CD8-positive, alpha-beta T cell (primary cell): ENCODE measurements at places on chromosomes 1 and 21.

DNA sequence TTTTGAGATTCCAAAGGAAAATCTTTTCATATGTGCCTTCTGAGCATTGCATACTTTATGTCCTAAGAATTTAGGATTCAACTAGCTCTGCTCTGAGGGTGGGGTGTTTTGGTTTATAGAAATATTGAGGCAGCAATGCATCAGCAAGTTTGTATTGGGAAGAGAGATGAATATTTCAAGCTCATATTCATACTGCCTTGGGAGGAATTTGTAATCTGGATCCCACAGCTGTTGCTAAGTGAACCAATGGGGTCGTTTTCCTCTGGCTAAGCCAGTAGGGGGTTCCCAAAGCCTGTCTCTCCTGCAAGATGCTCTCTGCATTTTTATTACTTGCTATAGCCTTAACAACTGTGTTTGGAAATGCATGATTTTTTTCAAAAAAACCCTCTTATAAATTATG is 130.6 kb downstream of the SNX7 start:
- DNase-seq = no peak

DNA sequence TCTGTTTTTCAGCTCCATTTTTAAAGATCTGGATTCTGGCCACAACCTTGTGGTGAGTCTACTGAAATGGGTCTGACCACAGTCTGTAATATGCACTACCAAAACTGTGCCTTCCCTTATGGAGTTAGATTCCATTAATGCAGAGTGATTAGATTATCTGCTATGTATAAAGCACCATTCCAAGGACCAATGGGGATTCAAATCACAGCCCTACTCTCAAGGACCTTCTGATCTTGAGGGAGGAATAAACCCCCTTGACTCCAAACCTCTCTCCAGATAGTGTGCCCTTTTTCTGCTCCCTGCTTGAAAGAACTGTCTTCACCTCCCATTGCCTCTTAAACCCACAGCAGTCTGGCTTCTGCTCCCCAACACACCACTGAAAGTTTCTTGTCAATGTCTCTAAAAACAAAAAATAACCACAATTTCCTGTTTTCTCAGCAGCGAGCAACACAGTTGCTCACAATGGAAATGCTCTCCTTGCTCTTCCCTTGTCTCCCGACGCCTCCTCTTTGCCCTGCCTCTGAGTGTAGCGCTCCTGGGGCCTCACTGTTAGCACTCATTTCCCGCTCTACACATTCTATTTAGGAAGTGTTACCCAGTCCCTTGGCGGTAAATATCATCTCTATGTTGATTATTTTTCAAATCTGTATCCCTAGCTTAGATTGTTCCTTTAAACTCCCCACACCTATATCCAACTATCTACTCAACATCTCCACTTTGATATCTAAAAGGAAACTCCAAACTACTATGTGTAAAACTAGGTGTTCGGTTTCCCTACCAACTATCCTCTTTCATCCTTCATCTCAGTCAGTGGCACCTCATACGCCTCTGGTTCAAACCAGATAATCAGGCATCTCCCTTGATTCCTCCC is 13.6 kb downstream of the PCNX2 start:
- DNase-seq = no peak

- no peak for DNase-seq
These were observed 30.6 kb downstream of the FAF1 start for GRCh38 chr1:50929376-50929958.

DNA sequence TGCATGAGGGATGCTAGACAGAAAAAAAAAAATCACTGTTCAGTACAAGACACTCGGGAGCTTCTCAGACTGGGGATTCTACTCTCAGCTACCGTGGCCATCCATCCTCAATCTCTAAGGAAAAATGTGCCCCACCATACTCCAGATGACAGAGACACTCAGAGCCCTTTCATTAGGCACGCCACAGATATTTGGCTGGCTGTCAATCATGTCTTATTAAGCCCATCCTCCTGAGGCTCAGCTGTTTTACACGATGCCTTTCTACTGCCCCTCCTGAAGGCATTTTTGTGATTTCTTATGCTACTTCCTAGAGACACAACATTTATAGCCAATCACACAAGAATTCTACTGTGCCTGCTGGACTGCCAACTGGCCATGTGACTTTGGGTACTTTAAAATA is 92.9 kb downstream of the KIF14 start:
- no peak for DNase-seq

DNA sequence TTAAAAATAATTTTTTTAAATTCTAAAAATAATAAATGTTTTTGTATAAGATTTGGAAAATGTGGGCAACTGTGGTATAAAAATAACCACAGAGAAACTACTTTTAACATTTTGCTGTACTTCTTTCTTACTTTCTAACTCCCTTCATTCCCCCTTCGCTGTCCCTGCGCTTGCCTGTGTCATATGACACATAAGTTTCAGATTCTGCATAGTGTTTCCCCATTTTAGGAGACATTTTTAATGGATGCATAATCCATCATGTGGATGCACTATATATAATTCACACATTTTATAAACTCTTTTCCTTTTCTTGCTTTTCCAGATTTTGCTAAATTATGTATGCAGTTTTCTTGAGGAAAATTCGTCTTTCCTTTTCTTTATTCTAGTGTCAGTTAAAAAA is 16.3 kb downstream of the ATG4C start:
- DNase-seq = no peak

DNA sequence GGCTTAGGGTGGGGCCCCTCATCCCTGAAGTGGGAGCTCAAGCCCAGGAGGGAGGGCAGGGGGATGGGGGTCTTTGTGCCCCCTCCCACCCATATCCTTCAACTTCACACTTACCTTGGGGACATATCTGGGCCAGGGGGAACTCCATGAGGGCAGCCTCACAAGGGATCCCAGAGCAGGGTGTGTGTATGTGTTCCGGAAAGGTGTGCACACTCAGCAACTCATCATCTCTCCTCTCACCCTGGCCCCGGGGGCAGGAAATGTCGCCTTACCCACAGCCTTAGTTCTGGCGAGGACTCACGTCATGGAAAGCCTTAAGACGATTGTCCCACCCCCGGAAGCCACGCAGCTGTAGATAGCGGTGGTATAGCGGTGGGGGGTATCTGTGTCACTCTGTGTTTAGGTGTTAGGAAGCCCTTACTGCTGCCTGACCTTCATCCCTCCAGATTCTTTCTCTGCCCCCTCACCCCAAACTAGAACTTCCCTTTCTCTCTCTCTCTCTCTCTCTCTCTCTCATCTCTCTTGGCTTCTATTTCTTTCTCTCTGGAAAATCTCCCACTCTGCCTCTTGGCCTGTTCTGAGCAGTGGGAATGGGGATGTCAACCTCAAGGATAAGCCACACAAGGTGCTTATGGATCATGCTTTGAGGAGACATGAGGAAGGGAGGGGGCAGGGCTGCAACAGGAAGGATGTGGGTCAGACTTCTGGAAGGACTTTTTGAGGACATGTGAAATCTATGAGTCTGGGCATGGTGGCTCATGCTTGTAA is at the start of gene SH2D2A:
Gene SH2D2A (minus strand): TSS at position 288 of the 768 bp plus-strand sequence. CDS start 140 bp downstream, at position 148.
- DNase-seq = peak; percentile 91

GRCh38 chr1:21266119-21266774 is 24.0 kb downstream of the ECE1 start:
- DNase-seq = no peak

- DNase-seq = no peak
These were observed 36.7 kb upstream of the LHX4 start for GRCh38 chr1:180193141-180194047.

GRCh38 chr1:56797065-56797685 is 22.0 kb downstream of the FYB2 start:
- no peak for DNase-seq

GRCh38 chr1:235873045-235873444 is 6.3 kb upstream of the LYST start:
- DNase-seq = peak; percentile 65

DNA sequence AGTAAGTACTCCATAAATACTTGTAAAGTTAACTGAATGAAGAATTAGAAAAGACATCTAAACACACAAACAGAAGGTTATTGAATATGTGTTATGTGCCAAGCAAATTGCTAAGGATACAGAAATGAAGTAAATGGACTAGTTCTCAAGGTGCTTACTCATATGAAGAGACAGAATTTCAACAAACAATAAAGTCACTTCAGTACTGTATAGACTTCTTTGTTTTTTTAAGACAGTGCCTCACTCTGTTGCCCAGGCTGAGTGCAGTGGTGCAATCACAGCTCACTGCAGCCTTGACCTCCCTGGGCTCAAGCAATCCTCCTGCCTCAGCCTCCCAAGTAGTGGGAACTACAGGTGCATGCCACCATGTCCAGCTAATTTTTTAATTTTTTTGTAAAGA is 57.3 kb downstream of the SERBP1 start:
- no peak for DNase-seq

GRCh38 chr1:150615346-150616201 is 13.8 kb downstream of the ENSA start:
- DNase-seq = no peak

DNA sequence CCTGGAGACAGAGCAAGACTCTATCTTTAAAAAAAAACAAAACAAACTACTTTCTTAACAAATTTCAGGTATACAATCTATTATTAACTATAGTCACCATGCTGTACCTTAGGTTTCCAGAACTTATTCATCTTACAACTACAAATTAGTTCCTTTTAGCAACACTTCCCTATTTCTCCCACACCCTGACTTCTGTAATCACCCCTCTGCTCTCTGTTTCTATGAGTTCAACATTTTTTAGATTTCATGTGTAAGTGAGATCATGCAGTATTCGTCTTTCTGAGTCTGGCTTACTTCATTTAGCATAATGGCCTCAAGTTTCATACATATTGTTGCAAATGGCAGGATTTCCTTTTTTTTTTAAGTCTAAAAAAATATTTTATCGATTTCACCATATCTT is 77.9 kb upstream of the LPGAT1 start:
- no peak for DNase-seq

DNA sequence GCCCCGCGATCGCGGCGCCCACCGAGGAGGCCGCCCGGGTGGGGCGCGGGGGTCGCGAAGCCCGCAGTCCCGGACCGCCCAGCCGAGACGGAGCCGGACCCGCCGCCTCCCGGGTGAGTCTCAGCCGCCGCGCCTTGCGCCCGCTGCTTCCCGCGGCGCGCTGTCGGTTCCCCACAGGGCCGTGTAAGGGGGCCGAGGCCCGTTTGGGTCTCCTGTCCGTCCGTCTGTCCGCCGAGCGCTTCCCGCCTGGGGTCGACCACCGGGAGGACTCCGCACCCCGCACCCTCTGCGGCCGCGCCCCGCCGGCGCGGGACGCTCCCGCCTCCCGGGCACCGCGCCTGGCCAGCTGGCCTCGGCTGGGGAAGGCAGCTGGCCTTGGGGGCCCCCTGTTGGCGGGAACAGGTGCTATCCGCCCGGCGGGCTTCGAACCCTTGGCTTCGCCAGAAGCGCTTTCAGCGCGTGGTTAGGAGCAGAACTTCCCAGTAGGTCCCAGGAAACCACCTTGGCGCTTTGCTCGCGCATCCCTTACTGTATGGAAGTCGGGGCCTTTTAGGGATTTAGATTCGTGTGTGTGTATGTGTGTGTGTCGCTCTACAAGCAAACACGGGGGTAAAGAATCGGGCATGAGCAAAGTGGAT is 414 bp downstream of the TMEM51 start:
- DNase-seq = no peak

DNA sequence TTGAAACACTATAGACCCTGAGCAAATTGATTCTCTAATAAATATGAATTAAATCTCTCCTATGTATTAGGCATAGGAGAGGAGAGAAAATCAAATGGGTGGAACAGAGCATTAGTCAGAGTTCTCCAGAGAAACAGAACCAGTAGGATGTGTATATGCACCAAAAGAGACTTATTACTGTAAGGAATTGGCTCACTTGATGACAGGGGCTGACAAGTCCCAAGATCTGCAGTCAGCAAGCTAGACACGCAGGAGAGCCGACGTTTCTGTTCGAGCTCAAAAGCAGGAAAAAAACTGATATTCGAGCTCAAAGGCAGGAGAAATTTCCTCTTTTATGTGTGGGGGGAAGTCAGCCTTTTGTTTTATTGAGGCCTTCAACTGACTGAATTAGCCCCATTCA is 259.2 kb upstream of the KAZN start:
- DNase-seq = no peak

DNA sequence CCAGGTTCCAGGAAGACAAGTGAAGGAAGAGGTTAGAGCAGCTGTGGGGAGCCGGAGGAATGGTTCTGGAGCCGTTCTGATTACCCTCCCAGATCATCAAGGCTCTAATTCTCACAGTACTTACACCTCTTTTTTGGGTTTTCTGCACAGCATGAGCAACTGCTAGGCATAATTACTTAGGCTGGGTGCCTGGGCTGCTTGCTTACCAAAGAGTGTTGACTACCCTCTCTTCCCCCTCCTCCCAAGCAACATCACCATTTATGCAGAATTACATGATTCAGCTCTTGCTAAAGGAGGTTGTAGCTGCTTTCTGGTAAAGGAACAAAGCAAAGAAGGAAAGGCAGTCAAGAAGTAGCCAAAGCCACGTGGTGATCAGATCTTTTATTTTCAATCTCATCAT is 397.2 kb downstream of the KCNH1 start:
- no peak for DNase-seq

GRCh38 chr1:193104502-193104906 is 710 bp downstream of the GLRX2 start:
- no peak for DNase-seq

- no peak for DNase-seq
These were observed 97.9 kb upstream of the EDN2 start for GRCh38 chr1:41582351-41582750.

GRCh38 chr1:212507369-212507768 is 74.6 kb downstream of the NENF start:
- DNase-seq = no peak

DNA sequence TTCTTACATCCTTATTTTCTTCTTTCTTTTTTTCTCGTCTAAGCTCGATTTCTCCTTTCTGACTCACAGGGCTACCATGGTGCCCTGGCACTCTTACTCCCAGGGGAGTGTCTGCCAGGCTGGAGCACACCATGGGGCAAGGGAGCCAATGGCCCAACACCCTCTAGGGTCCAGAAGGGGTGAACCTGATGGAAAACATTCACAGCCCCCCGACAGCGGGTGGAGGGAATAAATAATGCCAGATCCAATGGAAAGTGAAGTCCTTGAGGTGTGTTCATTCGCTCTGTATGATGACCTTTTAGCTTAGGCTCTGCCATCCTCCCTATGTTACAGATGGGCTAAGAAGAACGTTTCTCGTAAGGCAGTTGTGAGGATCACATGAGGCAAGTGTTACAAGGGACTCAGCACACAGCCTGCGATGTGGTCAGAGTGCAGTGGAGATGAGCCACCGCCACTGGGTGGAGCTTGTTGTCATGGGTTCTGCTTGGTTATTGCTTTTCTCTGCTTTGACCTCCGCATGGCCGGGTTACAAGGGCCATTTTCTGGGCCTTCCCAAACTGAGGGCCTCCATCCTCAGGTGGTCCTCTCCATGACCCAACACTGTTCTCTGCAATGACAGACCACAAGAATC is 3.5 kb upstream of the FCMR start:
- DNase-seq = peak; percentile 80

- DNase-seq = peak; percentile 56
These were observed 30.9 kb downstream of the PDE9A start for GRCh38 chr21:42684109-42684916.

DNA sequence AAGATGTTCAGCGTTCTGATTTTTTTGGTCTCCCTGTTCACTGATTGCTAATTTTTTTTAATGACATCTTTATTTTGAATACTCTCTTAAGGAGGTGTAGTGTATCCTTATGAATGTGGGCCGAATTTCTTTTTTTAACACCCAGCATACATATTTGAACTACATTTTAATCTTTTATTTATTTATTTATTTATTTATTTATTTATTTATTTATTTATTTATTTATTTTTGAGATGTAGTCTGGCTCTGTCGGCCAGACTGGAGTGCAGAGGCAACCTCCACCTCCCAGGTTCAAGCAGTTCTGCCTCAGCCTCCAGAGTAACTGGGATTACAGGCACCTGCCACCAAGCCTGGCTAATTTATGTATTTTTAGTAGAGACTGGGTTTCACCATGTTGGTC is 15.1 kb downstream of the ZBTB8A start:
- DNase-seq = no peak

- no peak for DNase-seq
These were observed 3.5 kb downstream of the ITPKB start for GRCh38 chr1:226735576-226735975.
